Foreskin melanocyte (primary cell): ENCODE measurements at places on chromosomes 13 and 19.

DNA sequence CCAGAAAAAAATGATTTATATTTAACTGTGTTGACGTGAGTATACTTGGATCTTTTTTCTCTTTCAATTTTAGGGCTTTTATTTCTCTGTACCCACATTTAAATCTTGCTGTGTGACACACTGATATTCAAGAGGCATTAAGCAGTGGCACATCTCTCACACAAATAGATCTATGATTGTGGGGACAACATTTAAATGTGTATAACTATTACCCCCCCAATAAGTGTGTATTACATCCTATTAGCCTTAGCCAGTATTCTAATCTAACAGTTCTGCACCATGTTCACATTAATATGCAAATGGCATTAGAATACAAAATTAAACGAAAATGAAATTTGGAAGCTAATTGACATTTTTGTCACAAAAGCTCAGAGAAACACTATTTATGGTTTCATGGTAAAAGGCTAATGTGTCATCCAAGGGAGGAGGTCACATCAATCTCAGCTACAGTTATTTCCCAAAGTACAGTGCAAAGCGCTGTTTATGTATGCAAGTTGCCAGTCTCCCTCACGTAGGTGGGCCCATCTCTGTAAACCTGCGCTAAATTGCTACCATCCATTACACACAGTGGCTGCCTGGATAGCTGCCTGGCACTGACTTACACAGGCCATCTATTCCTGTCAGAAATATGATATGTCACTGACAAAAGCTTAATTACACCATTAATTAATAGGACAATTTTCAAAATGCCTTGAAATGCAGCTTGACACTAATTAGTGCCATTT, 984.7 kb upstream of the PCDH9 start:
- DNase-seq, result no peak

- no peak for DNase-seq
These were observed 11.0 kb upstream of the CCL25 start for GRCh38 chr19:8041531-8041931.

DNA sequence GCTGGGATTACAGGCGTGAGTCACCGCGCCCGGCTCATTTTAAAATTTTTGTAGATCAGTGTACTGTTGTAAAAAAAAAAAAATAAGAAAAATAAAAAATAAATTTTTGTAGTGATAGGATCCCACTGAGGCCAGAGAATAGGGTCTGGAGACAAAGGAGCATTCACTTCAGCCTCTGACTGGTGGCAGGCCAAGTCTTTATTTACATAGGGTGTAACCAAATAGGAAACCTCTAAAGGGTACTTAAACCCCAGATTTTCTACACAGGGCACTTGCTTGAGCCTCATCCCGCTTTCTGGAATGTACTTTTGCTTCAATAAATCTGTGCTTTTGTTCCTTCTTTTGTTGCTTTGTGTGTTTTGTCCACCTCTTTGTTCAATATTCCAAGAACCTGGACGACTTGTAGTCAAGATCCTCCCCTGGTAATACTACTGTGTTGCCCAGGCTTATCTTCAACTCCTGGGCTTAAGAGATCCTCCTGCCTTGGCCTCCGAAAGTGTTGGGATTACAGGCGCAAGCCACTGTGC, 2.1 kb upstream of the PDCD2L start:
- DNase-seq, result no peak

- no peak for DNase-seq
These were observed 38.7 kb upstream of the CYSLTR2 start for GRCh38 chr13:48615049-48615448.

DNA sequence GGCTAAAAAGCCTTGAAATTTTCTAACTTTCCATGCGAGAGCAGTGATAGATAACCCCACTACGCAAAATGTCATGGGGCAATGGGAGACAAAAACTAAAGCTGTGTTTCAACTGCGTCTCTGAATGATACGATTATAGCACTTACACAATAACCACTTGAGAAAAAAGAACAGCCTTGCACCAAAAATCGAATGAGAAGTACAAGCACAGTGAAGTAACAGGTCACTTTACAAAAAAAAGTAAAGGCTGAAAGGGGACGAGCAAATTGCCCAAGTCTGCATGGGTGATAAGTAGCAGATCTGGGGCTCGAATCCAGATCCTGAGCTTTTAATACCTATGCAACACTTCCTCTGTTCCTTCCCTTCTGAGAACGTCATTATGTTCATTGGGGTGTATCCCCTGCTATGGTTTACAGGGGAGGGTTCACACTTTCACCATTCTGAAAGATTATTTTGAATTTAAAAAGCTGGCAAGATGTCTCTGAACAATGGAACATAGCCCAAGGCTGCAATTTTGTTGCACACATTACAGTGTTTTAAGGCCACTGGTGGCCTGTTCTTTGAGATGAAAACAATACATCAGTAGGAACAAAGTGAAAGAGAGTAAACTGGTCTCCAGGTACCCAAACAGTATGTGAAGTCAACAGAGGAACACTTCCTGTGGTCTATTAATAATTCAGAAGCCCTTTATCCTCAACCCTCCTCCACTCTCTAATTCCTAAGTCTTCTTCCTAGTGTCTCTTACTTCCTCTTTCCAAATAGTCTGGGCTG, 3.2 kb downstream of the CPB2 start:
- no peak for DNase-seq

DNA sequence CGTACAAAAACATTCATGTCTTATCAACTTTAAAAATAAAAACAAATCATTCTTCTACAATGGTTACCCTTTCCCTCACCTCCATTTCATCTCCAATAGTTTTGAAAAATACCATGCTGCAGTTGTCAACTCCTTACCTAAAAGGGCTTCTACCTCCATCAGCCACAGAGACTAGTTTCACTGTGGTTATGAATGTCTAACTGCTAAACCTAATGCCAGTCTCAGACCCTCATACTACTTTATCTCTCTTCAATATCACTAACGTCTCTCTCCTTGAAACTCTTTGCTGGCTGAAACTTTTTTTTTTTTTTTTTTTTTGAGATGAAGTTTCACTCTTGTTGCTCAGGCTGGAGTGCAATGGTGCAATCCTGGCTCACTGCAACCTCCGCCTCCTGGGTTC, 27.1 kb downstream of the LNX2 start:
- DNase-seq, result no peak

GRCh38 chr19:11242864-11243797, 3.7 kb downstream of the ANGPTL8 start:
- DNase-seq, result peak; percentile 51

GRCh38 chr13:106814463-106814862, 246.5 kb upstream of the ARGLU1 start:
- DNase-seq, result no peak

DNA sequence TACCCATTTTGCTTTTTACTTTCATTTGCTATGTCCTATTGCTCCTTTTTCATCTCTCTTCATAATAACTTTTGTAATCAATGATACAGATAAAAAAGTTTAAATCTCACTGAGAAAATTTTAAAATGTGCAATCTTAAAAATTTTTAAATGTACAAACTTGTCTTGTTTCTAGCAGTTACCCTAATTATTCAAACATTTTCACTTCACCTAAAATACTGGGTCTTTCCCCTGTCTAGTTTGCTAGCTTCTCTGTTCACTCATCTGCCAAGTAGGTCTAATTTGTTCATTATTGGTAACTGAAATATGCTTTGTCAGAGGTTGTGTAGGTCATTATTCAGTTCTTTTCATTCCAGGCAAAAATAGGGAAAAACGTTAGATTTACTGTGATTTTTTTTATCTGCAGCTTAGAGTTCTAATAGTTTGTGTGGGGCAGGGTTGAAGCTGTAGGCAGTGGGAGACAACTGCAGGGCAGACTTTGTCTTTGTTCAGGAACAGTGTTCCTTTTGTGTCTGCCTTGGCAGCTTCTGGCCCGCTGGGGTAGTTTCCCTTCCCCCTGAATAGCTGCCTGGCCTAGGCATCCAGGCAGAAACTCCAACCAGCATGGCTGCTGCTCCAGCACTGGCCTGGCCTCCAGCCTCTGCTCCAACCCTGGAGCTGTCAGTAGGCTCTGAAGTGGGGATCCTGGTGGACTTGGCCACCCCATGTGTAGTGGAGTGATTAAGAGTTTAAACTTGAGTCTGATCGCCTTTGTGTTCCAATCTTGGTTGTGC, 48.5 kb downstream of the WDFY2 start:
- peak; percentile 80 for DNase-seq

GRCh38 chr13:24357756-24358155, 48.4 kb downstream of the C1QTNF9 start:
- no peak for DNase-seq

GRCh38 chr19:5954293-5954692, 23.6 kb downstream of the RANBP3 start:
- DNase-seq, result no peak

- no peak for DNase-seq
These were observed 8.8 kb downstream of the PAF1 start for GRCh38 chr19:39381910-39382611.

- no peak for DNase-seq
These were observed 106.7 kb downstream of the RAP2A start for GRCh38 chr13:97540696-97541095.

- peak; percentile 43 for DNase-seq
These were observed 10.2 kb downstream of the PPP2R1A start for GRCh38 chr19:52200044-52200443.

- DNase-seq, result no peak
These were observed 1.7 kb downstream of the ZNF90 start for GRCh38 chr19:20079476-20079875.

DNA sequence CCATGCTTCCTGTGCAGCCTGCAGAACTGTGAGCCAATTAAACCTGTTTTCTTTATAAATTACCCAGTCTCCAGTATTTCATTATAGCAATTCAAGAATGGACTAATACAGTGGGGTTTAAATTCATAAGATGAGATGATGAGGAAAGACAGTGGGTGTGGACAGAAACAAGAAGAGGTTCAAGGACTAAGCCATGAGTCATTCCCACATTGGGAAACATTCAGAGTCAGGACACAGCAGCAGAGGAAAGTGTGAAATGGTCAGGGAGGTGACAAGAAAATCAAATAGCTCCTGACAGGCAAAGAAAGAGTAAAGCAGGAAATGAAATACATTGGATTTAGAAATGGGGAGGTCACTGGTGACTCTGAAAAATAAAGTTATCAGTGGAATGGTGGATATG, 9.1 kb downstream of the ZNF841 start:
- DNase-seq, result no peak
